ENCODE measurements at places on chromosomes 13 and 19.

DNA sequence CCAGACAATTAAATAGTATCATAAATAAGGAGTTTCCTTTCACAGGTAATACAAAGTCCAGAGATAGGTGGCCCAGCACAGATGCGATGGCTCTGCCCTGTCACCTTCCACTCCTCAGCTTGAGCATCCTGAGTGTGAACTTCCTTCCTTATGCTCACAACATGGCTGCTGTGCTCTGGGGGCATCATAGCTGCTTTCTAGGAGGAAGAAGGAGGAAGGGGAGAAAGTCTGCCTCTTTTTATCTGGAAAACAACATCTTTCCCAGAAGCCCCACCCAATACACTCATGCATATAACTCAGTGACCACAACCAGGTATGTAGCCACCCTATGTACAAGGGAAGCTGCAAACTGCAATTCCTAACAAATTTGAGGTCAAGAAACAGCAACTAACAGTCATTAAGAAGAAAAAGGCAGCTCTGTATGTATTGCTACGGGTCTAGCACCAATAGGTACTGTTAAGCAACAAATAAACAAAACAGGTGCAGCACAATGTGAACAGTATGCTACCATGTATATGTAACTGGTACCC is 201.2 kb upstream of the UBL3 start:
- no peak for DNase-seq

GRCh38 chr19:30263830-30264381 is 108.3 kb upstream of the ZNF536 start:
- DNase-seq: peak; percentile 31

DNA sequence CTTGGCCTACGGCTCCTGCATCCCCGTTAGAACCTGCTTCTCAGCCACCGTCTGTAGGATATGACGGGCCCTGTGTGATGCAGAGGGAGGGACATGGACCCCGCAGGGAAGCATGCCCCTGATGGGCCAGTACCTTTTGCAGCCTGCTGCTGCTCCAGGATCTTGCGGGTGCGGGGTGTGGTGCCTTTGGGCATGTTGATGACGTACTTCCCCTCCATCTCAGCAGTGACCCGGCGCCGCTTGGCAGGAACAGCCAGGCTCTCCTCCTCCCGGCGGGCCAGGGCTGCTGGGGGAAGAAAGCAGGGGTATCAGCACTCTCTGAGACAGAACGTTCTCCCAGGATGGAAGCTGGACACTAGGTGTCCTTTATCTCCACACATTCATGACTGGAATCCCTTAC is 22.0 kb downstream of the C19orf47 start:
- no peak for DNase-seq

- no peak for DNase-seq
These were observed 13.0 kb downstream of the NTN5 start for GRCh38 chr19:48659768-48660167.

GRCh38 chr13:80685942-80686341 is 345.0 kb upstream of the SPRY2 start:
- no peak for DNase-seq

DNA sequence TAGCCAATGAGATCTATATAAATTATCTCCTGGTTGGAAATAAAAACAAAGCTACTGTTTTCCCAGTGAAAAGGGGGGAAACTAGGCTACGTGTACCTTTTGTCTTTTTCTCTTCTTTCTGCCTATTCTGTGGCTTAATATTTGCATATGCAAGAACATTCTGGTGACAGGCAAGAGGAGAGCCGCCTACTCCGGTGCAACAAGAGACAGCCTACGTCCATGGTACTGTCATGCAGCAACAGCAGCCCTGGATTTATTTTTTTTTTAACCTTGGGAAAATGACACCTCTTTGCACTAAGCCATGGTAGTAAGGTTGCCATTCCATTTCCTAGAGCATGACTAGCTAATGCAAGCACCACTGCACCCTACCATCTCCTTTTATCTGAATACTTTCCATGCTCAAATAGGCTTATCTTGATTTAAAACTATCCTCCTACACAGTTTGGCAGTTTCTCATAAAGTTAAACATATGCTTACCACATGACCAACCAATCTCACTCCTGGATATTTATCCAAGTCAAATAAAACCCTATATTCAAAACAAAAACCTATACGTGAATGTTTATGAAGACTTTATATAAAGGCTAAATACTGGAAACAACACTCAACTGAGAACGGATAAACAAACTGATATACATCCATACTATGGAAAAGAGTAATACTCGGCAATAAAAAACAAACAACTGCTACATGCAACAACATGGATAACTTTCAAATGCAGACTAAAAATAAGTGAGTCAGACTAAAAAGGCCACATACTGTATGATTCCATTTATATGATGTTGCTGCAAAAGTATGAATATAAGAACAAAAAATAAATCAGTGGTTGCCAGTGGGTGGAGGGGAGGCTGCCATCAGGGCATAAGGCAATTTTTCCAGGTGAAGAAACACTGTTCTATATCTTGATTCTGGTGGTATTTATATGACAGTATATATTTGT is 17.3 kb downstream of the NUFIP1 start:
- DNase-seq: peak; percentile 24

Data from HAP-1 (cell line).